NCI-H460 (cell line): ENCODE measurements at places on chromosomes 1 and 21.

DNA sequence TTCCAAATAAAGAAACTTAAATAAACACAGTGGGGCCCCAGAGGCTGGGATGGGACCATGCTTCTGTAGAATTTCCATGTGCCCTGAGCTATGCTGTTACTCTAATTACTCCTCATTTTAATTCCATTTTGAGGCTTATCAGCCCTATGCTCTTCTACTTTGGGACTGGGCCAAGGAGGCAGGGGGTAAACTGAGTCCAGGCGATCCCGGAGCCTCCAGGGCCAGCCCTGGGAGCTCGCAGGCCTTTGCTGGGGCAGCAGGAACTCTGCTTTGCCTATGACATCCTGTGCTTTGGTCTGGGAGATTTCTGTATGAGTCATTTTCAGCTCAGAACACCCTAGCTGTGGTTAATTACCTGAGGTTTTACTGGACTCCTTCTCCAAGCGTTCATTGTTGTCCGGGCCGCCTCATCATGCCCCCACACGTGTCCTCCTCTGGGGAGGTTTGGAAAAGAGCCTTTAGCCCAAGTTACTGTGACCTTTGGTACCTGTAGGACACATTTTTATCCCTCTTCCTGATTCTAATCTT is 95.7 kb downstream of the RHOU start:
- DNase-seq, result no peak

GRCh38 chr1:185561629-185562028 is 172.6 kb upstream of the HMCN1 start:
- DNase-seq, result no peak

GRCh38 chr1:153628638-153629342 is 556 bp downstream of the S100A1 start:
- DNase-seq, result no peak

DNA sequence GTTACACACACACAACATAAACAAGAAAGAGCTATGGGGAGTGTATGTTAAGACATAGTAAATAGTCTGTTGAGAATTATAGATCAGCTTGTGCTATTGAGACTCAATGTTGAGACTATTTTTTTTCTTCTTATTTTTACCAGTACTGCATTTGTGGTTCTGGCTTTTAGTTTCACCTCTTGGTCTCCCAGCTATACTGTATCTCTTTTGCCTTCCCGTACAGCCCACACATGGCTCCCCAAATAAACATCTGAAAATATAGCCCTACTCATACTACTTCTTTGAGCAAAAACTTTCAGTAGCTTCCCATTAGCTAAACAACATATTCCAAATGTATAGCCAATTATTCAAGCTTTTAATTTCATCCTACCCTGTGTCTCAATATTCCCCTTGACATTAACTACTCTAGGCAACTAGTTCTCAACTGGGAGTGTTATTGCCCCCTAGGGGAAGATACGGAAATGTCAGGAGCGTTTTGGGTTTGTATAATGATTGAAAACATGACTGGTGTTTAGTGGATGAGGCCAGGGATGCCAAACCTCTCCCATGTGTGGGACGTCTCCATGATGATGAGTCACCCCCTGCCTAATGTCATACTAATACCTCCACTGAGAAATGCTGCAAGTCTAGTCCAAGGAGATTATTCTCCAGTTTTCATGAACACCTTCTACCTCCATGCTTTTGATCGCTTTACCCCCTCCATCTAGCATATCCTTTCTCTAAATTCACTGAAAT is 6.8 kb downstream of the RPE65 start:
- DNase-seq, result peak; percentile 54

- DNase-seq, result no peak
Measured at GRCh38 chr1:3219005-3219790, 150.2 kb downstream of the PRDM16 start.

- no peak for DNase-seq
Measured at GRCh38 chr1:75710832-75711231, 13.7 kb upstream of the ACADM start.

DNA sequence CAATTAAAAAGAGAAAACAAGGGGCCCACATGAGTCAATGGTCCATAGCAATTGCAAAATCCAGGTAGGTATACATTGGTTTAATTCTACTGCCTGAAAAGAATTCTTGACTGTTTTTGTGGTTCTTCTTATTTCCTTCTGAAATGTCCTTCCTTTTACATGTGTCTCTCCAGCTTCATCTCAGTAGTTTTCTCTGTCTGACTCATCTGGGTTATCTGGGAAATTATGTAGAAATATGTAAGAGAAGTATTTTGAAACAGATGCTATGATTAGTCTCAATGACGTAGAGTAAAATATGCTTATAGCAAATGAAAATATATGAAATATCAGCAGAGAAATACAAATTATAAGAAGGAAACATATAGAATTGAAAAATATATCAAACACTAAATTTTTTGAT is 953.2 kb downstream of the BRINP3 start:
- DNase-seq, result no peak

DNA sequence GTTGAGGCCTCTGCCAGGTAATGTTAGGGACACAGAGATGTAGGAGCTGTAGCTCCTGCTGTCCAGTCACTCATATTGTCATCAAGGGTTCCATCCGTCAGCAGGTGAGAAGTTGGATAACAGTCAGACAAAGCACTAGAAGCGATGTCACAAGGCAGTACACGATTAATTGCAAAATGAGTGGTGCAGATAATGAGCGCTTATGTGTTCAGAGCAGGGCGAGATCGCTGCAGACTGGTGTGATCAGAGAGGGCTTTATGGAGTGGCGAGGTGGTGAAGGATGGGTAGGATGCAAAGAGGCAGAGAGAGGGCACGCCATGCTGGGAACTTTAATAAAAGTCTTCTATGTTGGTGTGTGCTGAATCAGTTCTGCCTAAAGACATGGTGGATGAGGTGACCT is 8.8 kb downstream of the TMCC2 start:
- no peak for DNase-seq

- DNase-seq, result no peak
Measured at GRCh38 chr1:163656095-163656759, 334.5 kb downstream of the NUF2 start.

GRCh38 chr1:188497020-188497419 is 1668.3 kb downstream of the PLA2G4A start:
- no peak for DNase-seq

GRCh38 chr1:110672753-110673108 is 2.0 kb downstream of the KCNA3 start:
- no peak for DNase-seq

- no peak for DNase-seq
Measured at GRCh38 chr1:20578062-20578461, 10.8 kb upstream of the CDA start.

- DNase-seq, result no peak
Measured at GRCh38 chr21:36466061-36466511, 13.8 kb downstream of the CLDN14 start.

- no peak for DNase-seq
Measured at GRCh38 chr1:84489766-84490165, 10.7 kb downstream of the RPF1 start.

DNA sequence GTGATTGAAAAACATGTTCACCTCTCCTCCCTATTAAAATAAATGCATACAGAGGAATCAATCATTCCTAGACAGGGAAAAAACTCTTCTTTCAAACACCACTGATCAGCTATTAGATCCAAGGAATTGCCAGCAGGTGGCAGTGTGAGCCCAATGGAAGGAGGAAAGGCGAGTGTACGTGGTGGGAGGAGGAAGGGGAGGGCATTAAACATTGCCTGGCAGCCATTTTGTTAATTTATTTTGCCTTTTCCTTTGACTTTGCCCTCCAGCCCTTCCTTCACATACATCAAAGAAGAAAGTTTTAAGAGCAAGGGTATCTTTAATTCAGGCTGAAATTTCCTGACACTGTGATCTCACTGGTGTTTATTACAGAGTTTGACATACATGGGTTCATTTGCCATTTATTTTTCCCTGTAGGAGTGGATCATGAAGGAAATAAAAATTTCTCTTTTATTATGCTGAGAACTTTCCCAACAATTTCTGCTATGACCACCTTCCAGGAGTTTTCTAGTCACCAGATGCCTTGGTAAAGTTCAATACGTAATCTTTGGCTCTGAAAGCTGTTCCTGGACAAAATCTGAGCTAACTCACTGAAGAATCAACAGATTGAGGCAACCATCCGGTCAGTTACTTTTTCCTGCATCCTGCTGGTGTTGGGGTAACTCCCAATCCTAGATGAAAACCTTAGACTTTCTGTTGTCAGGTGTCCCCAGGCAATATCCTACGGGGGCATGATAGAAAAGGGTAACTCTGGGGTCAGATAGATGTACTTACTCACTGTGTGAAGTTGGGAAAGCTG is 1.9 kb upstream of the GNAI3 start:
- peak; percentile 88 for DNase-seq

DNA sequence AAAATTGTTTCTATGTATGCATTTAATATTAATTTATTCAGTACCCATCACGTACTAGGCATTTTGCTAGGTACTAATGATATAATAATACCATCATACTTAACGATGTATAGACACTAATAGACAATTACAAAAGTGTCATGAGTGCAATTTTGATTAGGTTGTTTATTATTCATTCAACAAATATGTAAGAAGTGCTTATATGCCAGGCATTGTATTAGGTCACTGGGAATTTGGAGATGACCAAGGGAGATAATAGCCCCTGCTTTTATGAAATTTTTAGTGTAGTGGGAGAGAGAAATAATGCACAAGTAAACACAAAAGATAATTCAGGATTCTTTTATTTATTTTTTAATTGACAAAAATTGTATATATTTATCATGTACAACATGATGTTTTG is 18.6 kb downstream of the C1orf185 start:
- no peak for DNase-seq

DNA sequence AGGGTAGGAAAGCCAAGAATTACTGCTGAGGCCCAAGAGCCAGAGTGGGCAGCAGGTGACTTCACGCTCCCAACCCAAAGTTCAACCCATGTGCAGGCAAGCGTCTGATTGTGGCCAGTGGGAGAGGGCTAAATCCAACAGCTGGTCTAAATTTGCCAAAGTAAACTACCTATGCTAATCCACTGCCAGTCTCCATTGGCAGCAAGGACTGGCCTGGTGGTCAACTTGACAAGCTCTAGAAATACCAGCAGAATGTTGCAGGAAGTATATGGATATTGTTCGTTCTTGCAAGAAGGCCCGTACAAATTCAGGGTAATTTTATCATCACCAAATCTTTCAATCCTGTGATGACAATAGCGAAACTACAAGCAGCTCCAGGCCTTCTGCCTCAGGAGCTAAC is 1.5 kb downstream of the TMEM63A start:
- DNase-seq, result no peak

DNA sequence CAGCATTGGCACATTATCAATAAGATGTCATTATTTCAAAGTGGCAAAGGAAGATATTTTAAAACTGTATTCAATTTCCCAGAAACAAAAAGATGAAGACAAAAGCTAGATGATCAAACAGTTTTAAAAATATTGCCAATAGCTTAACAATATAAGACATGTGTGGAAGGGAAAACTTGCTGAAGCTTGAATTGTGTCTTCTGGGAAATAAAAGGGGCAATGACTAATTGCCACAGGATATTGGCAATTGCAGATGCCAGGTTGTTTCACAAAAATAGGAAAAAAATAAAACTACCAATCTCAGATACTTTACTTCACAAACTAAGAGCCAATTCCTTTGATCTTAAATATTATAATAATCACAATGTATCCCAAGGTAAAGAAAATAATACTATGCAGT is 679.8 kb upstream of the ADAMTS5 start:
- no peak for DNase-seq

DNA sequence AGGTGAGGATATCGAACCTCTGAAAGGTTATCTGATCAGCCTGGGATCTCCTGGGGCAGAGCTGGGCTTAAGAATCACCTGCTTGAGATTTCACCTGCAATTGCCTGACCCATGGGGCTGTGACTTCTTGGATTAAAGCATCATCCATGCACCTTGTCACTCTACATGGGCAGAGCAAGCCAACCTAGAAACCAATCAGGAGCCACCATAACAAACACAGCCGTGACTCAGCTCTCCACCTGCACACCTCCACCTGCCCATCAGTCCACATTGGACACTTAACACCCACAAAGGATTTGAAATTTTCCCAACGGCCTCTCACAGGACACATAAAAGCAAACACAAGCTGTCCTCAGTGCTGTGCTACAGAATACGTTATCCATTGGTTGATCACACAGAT is 35.1 kb upstream of the ETS2 start:
- DNase-seq, result no peak

DNA sequence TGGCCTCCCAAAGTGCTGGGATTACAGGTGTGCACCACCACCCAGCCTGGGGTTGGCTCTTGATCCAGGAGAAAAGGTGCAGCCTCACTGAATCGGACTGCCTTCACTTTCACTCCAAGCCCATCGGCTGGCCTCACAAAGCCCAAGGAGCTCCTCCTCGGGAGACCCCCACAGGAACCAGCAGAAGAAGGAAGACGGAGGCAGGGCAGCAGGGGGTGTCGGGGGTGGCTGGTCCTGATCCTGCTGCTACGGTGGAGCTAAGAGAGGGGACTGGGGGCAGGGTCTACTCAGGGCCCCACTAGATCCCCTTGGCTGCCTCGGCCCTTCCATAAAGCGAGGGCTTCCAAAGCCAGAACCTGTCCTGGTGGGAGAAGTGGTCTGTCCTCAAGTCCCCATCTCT is 93.9 kb downstream of the STUM start:
- no peak for DNase-seq

- DNase-seq, result no peak
Measured at GRCh38 chr1:221101807-221102605, 222.8 kb downstream of the HLX start.

GRCh38 chr1:90475631-90476030 is 241.5 kb downstream of the BARHL2 start:
- no peak for DNase-seq

- DNase-seq, result no peak
Measured at GRCh38 chr1:178155481-178156255, 61.8 kb downstream of the RASAL2 start.

- DNase-seq, result no peak
Measured at GRCh38 chr1:222709700-222710153, 2.6 kb downstream of the AIDA start.

DNA sequence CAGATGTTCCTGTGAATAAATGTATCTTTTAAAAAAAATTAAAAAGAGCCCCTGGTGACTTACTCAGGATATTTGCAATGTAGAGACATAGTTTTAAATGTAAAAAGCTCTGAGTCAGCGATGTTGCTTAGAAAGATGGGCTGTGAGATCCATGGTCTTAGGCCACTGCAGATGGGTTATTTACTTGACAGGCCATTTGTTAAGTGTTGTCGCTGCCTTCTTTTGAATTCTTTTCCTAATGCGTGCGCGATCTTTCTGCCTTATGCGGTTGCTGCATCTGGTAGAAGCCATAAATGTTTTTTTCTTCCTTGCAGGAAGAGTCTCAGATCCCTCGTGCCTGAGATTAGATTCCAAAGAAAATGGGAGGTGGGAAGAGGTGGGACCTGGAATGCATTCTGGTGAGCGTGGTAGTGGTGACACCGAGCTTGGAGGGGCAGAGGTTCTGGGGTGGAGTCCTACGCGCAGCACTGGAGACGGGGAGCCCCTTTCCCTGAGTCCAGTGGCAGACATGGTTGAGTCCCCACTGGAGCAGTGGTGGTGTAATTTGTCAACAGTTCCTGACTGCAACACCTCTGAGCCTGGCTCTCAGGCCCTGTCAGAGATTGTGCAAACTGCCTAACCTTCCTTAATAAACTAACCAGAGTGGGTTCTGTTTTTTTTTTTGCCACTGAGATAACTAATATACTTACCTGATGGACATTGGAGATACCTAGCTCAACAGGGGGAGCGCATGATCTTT is 197.2 kb downstream of the HHAT start:
- no peak for DNase-seq

- DNase-seq, result no peak
Measured at GRCh38 chr1:179295164-179295755, 1.7 kb downstream of the SOAT1 start.
